NB4 (cell line): ENCODE measurements at places on chromosomes 6 and 20.

DNA sequence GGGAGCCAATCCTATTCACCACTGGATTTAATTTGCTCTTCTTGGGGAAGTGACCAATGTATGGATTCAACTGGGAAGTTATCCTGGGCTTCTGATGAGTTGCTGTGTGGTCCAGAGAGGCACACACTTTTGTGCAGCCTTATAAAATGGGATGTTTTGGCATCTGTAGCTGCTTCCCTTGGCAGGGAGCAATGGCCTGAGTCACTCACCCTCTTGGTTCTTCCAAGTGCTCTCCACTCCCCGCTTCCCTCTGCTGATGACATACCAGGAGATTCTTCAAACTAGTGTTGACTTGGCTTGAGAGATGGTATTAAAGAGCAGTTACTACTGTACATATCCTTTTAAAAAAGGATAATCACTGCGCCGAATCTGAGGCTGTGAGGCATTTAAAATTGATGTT lies 105.8 kb downstream of the JARID2 start:
- DNase-seq: no peak

DNA sequence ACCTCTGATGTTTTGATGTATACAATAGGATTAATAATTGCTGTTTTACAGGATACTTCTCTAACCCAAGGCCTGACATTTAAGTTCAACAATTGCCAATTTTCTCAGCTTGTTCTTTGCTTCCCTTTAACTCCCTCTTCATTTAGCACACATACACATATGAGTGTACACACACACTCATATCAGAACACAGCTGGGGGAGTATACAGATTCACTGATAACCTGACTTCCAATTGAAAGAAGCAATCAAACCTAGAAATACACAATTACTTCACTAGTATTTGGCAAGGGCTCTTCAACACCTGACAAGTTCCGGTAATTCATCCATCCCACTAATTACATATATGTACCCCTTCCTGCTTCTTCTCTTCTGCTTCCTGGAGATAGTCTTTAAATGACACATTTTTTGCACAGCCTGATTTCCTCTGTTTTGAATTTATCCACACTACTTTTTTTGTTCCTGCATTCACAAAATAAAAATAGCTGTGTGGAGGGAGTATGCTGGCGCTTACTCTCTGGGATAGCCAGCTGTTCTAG lies 11.2 kb downstream of the UST start:
- DNase-seq: peak; percentile 9

DNA sequence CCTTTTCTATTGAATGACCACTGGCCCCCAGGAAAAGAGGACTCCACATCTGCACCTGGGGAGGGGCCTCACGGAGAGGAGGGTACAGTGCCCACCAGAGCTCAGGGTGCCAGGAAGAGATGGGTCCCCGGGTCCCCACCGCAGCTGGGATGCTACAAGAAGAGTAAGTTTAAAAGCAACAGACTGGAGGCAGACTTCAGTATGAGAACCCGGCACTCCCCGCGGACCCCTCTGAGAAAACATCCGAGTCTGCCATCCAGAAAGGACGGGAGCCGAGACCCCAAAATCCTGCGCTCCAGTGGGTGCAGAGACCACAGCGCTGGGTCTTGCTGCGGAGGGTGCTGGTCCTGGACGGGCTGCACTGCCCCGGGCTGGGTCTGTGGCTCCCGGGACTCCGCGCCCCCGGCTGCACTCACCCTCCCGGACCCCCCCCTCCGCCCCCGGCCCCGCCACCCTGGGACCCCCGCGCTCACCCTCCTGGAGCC lies 350 bp downstream of the HELZ2 start:
- DNase-seq: no peak

- DNase-seq: no peak
These were observed 43.7 kb downstream of the TOP1 start for GRCh38 chr20:41072190-41072863.

DNA sequence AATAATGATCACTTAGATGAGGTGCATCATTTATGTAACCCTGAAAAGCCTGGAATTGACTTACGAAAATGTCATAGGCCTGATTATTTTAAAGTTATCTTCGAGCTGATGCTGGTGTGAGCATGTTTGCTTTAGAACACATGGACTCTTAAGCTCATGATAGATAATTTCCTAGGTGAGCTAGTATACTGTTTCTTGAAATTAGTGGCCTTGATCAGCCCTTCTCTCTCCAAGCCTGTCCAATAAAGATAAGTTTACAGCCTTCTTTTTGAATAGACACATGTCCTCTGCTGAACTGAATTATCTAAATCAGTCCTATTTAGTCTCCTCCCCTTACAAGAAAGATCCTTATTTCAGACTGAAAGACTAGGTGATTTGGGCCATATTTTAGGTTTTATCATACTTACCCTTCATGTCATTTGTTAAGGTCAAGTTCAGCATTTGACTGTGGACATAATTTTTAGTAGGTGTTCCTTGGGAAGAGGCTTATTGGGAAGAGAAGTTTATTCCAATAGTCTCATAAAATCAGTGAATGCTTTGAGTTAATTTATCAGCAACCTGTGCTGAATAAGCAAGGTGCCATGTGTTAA lies 15.3 kb downstream of the FOXO3 start:
- DNase-seq: no peak

DNA sequence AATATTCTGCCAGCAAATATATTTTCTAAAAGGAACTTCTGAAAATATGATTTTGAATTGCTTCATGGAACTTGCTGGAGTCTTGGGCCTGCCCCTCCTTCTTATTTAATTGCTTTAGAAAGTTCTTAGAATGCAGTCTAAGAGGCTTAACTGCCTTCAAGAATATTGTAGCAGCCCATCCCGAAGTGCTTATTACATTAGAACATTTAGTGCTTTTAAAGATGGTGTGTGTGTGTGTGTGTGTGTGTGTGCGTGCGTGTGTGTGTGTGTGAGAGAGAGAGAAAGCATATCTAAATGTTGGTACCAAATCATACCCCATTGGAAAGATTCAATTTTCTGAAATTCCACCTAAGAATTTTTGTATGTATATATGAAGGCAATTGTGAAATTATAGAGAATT lies 193.5 kb downstream of the SLC24A3 start:
- no peak for DNase-seq
